C1 segment of cervical spinal cord (tissue), 14 donors: ENCODE measurements at places on chromosomes 3 and 15.

GRCh38 chr15:66767240-66767659, 65.2 kb downstream of the SMAD6 start:
- no peak for DNase-seq

DNA sequence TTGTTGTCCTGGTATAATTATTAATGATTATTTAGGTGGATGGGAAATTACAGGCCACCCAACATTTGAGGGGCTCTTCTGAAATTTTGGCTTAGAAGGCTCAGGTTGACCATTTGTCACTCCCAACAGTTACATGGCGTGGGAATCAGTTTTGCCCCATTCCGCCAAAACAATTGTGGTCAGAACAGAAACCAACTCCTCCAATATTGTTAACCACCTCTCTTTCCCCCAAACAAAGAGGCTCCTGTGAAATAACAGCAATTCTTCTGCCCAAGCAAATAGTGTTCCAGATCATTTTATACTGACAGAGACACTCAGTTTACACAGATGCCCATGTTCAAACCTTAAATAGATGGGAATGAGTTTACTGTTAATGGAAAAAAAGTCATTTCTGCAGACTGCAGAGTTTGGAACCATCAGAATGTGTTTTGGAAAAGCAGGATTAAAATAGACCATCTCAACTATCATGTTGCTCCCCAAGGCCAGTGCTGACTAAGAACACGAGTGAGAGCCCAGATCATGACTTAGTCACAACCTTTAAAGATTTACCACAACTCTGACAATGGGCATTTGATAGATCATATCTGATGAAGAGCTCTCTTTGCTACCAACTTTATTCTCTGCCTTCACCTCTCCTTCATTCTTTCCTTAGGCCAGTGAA, 102.1 kb downstream of the DUT start:
- no peak for DNase-seq

DNA sequence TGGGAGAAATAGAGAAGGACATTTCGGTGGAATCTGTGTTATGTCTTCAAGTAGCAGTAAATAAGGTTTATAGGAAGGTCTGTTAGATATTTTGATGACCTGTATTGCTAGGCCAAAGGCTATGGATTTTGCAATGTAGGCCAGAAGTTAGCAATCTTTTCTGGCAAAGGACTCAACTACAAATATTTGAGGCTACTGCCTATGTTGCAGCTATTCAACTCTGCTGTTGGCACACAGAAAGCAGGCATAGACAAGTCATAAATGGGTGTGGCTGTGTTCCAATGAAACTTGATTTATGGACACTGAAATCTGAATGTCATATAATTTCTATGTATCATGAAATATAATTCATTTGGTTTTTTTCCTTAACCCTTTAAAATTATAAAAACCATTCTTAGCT, 438.7 kb upstream of the C2CD4B start:
- DNase-seq: no peak

- DNase-seq: no peak
These were observed 2.9 kb upstream of the RBM6 start for GRCh38 chr3:49937090-49937489.

DNA sequence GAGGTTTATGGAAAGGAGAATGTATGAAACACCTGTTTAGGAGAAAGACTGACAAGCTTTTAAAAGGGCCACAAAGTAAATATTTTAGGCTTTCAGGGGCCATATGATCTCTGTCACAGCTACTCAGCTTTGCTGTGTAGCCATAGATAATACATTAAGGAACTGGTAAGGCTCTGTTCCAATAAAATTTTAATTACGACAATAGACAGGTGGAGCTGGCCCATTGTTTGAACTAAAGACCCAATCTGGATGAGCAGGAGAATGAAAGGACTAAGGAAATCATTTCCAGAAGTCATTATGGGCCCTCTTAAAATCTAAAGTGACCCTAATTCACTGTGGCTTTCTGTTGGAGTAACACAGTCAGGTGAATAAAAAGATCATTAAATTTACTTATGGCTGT, 48.5 kb upstream of the SLC12A8 start:
- no peak for DNase-seq

DNA sequence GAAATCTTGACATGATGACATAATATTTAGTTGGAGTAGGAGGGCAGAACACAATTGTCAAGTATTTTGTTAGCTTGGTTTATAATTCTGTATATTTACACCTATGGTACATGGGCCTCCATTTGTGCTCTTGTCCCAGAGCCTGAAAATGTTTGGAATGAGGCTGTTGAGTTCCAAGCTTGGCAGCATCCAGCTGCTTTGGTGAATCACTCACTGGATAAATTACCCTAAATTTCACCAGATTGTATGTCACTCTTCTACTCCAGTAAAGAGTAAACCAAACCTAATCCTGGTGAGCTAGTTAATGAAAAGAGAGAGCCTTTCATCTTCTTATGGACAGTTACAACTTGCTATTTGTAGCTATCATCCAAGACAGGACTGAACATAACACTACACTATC, 928.7 kb downstream of the DIPK2A start:
- DNase-seq: no peak

GRCh38 chr3:16058521-16058920, 116.0 kb upstream of the GALNT15 start:
- no peak for DNase-seq

DNA sequence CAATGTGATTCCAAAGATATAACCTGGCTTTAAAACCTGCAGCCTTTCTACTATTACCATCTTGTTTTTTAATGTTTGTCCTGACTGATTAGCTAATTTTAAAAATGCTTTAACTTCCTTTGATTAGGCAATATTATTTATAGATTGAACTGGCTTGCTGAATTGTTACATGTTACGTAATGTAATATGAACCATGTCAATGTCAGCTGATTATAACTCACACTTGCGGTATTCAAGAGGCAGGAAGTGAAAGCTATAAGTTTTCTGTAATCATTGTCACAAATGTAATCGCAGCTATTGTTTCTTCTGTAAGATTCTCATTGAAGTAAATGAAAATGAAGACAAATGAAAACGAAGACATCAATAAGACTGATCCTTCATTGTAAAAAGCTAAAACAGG, 146.8 kb downstream of the ROBO2 start:
- DNase-seq: no peak

DNA sequence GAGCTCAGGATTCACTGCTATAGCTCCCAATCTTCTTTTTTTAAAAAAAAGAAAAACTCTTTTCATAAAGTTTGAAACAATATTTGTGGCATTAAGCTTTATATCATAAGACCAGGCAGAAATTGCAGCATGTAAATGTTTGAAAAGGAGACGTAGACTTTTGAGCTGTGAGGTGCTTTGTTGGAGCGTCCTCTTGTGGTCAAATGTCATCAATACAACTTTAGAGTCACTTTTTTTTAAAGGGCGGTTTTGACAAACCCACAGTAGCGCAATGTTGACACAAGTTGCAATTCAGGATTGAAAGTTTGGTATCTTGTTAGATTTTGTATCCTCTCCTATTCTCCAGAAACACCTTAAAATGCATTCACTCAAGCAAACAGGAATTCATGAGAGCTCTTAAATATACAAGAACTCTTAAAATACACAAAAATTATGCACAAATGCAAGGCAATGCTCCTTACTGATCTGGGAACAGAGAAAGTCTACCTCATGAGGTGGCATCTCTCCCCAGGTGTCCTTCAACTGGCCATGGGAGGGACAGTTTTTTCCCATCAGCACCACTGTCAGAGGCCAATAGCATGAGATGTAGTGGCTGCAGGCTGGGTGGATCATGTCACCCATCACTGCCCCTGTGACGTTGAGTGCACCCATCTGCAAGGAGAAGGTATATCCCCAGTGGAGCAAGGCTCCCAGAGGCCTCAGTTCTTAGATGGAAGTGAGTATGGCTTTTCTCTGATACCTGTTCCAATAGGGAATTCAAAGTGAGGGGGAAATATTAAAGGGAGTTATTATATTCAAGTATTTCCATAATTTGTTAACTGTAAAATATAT, 70.7 kb downstream of the ANXA2 start:
- peak; percentile 16 for DNase-seq

DNA sequence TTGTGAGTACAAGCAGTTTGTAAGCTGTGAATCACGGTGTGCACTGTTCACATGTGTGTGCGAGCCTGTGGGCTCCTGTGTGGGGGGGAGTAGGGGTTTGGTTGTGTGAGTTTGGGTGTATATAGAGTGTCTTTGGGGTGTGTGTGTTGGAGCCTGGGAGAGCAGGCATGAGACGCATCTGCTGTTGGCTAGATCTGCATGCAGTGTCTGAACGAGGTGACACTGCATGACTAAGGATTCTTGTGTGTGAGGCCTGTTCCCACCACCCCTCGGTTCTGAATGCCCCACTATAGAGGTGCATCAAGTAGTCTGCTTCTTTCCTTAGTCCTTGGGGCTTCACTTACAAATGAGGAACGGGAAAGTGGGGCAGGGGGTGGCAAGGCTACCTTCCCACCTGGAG, 68.4 kb downstream of the MAGEF1 start:
- no peak for DNase-seq

DNA sequence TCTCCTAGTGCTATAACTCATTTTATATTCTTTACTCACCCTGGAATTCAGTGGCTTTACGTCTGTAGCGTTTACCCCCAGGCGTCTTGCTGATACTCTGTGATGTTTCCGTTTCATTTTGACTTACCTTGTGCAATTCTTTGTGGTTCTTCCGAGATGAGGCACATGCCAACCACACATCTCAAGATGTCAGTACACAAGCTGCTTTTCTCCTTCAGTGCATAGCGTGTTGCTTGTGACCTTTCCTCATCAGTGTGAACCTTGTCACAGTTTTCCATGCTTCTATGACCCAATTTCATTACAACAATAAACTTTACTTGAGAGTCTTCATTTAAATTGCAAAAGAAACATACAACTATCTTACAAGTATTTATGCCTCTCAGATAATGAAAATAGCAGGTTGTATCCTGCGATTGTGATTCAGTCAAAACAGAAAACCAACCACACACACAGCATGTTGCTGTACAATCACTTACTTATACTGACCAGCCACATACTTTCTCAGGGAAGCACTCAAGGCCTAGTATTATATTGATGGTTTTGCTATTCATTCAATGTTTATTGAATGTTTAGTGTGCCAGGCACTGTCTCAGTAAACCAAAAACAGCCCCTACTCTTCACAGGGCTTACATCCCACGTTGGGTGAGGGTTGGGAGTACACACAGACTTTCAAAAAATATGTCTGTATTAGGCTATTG, 4.6 kb upstream of the TBL1XR1 start:
- no peak for DNase-seq

GRCh38 chr3:47685037-47685436, 96.7 kb downstream of the SMARCC1 start:
- no peak for DNase-seq

GRCh38 chr3:38970851-38971638, 80.7 kb downstream of the SCN11A start:
- DNase-seq: no peak

GRCh38 chr15:32838820-32839219, 121.0 kb downstream of the GREM1 start:
- DNase-seq: no peak

GRCh38 chr15:75335313-75335704, 554 bp upstream of the COMMD4 start:
- no peak for DNase-seq

DNA sequence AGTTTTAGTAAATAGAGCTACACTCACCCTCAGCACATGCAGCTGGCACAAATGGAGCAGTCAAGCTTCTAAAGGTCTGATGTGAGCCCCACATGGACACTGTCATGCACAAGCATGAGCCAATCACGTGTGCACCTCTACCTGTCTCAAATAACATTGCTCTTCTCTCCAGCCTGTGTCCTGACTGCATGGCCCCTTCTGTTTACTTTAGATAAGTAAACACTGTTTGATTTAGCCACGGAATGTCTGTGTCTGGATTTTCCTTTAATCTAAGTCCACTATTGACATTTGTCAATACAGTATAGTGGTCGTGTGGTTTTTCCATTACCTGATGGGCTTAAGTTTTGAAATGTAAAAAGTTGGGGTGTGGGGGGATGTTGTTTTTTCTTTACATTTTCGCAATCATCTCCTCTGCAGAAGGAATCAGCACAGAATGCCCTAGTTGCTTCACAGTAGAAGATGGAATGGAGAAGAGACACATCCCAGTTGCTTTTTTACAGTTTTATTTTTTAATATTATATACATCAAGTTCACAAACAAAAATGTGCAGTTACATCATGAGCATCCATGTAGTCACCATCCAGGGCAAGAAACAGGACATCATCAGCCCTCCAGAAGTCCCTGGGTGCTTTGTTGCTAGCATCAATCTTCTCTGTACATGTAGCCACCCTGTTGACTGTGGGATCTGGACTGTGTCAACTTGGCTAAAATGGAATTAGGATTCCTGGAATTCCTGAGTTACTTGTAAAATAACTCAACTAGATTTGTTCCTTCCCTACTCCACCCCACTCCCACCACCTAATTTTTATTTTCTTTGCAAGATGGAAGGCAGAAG, 146.1 kb downstream of the UACA start:
- DNase-seq: no peak

DNA sequence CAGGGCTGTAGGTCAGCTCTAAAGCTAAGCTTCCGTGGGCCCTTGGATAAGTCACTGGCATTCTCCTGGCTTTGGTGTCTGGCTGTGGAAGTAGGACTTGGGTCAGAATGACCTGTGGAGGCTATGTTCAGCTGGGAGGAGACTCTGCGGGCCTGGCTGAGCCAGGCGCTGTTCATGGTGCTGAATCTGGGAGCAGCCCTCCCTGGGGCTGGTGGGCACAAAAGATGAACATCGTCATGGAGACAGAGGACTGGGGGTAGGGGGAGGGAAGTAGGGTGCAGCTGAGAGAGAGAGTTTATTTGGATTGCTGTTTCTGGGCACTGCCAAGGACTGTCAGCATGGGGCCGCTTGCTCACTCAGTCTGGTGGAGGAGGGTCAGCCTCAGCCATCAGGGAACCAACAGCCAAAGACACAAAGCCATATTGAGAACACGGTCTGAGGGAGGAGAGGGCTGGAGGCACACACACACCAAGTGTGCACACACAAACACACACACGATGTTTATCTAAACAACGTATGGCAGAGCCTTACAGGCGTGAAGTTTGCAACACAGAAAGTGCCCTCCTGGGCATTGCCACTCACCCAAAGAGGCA, 120.7 kb upstream of the LINGO1 start:
- DNase-seq: no peak

DNA sequence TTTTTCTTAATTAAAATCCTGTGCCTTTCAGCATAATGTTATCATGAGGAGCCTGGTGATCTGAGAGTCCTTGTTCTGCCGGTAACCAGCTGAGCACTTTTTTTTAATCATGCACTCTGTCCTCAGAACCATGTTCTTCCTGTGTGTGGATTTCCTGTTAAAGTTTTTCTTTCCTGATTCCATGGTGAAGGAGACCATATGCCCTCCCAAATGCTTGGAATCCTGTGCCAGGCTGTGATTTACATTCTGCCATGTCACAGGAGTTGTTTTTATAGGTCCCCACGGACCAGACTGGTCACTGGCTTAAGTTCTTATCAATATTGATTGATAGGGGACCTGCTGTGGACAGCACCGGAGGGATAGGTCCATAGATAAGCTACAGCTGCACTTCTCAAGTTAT, 257.8 kb downstream of the SLCO3A1 start:
- DNase-seq: no peak
